ENCODE measurements at places on chromosomes 2 and 18. TPM values are rescaled to one million over a fixed set of nuclear protein-coding genes. Genes with fewer than 3 reads are reported as not detected.

CFAP65 gene
- total RNA-seq = not detected

ACTG2 gene
- not detected for total RNA-seq

CSRNP3 gene
- not detected for total RNA-seq

KHK gene
- total RNA-seq = 7.2 TPM

PRSS56 gene
- not detected for total RNA-seq

SOWAHC gene
- total RNA-seq = not detected

IL36RN gene
- not detected for total RNA-seq

GKN2 gene
- not detected for total RNA-seq

UPP2 gene
- not detected for total RNA-seq

INPP5D gene
- 123 TPM for total RNA-seq

SPP2 gene
- total RNA-seq = not detected

STPG4 gene
- total RNA-seq = 0.47 TPM

ERMN gene
- 5.3 TPM for total RNA-seq

LHCGR gene
- not detected for total RNA-seq

KCNS3 gene
- not detected for total RNA-seq

PSD4 gene
- total RNA-seq = 118 TPM

SCN9A gene
- total RNA-seq = not detected

TRABD2A gene
- 168 TPM for total RNA-seq

TMEM163 gene
- not detected for total RNA-seq

PCARE gene
- not detected for total RNA-seq

ROCK2 gene
- 23.9 TPM for total RNA-seq

OSR1 gene
- not detected for total RNA-seq

GULP1 gene
- not detected for total RNA-seq

ICA1L gene
- 2.8 TPM for total RNA-seq

GNLY gene
- total RNA-seq = 5.3 TPM

LYPD6 gene
- not detected for total RNA-seq

GLI2 gene
- not detected for total RNA-seq

BCL2L11 gene
- total RNA-seq = 39.8 TPM

TOGARAM2 gene
- 0.47 TPM for total RNA-seq

PROKR1 gene
- not detected for total RNA-seq

MGAT4A gene
- total RNA-seq = 295 TPM

RAB31 gene
- total RNA-seq = 1.2 TPM

BMP10 gene
- not detected for total RNA-seq

PLCL1 gene
- 7.1 TPM for total RNA-seq

ZC3H6 gene
- 33.3 TPM for total RNA-seq

DYNAP gene
- not detected for total RNA-seq

FANCL gene
- total RNA-seq = 2.1 TPM

KDSR gene
- 50.6 TPM for total RNA-seq

CFAP221 gene
- total RNA-seq = not detected

TMEM17 gene
- total RNA-seq = not detected

DTNB gene
- total RNA-seq = 31.5 TPM

PRKD3 gene
- total RNA-seq = 50.2 TPM

GALR1 gene
- not detected for total RNA-seq

SCYGR4 gene
- not detected for total RNA-seq

INHBB gene
- not detected for total RNA-seq

FAM124B gene
- total RNA-seq = not detected

IL36A gene
- 2.1 TPM for total RNA-seq

CFLAR gene
- 142 TPM for total RNA-seq

EGR4 gene
- not detected for total RNA-seq

ELOA2 gene
- total RNA-seq = not detected

PPP1R1C gene
- total RNA-seq = not detected

AGAP1 gene
- total RNA-seq = 0.47 TPM
